Nephron progenitor cell (in vitro differentiated cells): ENCODE measurements at places on chromosomes 2 and 18.

DNA sequence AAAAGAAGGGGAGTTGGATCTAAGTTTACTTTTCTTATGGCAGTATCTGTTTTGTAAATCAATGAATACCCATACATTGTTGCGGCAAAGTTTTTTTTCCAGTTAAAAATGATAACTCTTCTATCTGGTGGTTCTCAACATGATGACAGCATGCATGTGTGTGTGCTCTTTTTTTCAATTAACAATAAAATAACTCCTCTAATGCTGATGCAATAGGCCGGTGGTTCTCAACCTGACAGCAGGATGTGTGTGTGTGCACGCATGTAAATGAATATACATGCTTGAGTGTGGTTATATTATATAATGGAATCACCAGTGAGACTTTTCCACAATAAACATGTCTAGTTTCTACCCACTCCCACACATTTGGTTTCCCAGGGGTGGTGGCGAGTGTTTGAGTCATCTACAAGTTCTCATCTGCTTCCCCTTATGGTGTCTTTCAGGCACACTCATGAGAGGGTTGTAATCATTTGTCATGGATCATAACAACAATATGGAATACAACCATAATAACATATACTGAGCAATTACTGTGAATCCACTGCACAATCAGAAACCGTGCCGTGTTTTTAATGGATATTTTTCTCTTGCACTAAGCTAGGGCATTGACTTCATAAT is 31.2 kb downstream of the PARD3B start:
- H3K4me1 ChIP-seq: no peaks in the 10 kb centered on the region
- no peak overlapping the region for H3K27ac ChIP-seq
- H3K36me3 ChIP-seq: no peaks in the 10 kb centered on the region

DNA sequence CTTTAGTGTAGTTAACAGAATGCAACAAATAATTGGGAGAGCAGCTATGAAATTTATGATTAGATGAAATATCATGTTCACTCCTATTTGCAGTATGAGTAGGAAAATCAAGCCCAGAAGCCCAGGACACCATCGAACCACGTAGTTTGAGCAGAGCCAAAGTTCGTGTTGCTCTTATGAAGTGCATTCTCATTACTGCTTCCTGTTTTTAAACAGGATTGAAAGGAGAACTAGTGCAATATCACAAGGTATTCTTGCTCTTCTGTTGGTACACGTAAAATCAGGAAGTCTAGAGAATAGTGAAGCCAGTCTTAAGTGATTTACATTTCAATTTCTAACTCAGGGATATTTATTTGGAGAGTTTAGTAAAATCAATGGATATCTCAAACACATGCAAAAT is 21.1 kb downstream of the ARHGAP15 start:
- no peak overlapping the region for H3K27ac ChIP-seq
- no peaks in the 10 kb centered on the region for H3K4me1 ChIP-seq
- peaks cover 10% of the 10 kb centered on the region for H3K27me3 ChIP-seq
- no peak overlapping the region for H3K4me3 ChIP-seq

GRCh38 chr2:42169874-42170521 is 845 bp downstream of the EML4 start:
- H3K36me3 ChIP-seq: no peaks in the 10 kb centered on the region
- DNase-seq: peak; percentile 7
- H3K27me3 ChIP-seq: no peaks in the 10 kb centered on the region
- H3K4me1 ChIP-seq: no peaks in the 10 kb centered on the region
- H3K4me3 ChIP-seq: no peak overlapping the region

DNA sequence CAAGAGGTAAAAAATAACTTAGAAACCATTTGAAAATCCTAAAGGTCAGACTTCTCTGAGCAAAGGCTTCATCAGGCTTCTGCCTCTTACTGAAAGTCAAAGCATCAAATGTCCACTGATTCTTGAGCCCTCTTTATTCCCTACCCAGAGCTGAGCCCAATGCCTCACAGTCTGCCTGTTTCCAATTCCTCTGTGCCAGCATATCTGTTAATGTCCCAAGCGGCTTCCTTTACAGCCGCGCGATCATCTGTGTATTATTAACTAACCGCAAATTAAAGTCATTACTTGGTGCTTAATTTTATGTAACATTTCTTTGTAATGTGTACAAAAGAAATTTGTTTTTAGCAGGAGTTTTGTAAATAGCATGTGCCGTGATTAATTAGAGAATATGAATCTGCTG is 418.8 kb upstream of the HNRNPA3 start:
- H3K27me3 ChIP-seq: peaks cover 16% of the 10 kb centered on the region
- H3K27ac ChIP-seq: peak overlapping the region; percentile 72
- H3K4me1 ChIP-seq: no peaks in the 10 kb centered on the region
- DNase-seq: no peak

DNA sequence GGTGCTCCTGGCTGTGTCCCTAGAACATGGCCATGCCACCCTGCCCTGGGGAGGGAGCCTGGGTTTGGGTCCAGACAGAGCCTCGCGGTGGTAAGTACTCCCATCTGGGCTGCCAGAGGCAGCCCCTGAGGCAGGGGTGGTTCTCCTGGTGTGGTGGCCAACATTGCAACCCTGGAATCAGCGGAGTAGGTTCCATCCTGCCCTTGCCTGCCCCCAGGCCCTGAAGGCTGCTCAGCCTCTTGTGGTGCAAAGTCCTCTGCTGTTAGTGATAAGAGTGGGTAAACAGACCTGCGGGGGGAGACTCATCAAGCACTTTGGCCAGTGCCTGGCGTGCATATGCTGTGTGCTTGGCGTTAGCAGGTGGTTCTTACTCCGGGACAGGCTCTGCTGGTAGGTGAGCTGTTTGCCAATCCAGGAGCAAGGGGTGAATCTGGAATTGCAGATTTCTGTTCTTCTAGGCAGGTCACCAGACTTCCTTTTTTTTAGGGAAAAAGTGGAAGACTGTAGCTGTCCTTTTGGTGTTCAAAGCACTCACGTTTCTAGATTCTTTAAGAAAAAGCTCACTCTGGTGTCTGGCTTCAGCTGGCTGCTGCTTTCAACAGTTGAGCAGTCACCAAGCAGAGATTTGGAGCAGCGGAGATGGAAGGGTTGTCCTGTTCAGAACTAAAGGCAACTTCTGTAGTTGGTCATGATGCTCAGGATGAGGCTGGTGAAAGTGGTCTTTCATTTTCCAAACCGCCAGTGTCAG is 3.2 kb downstream of the CNNM3 start:
- H3K4me3 ChIP-seq: peak overlapping the region; percentile 20
- H3K27ac ChIP-seq: peak overlapping the region; percentile 54
- no peak for DNase-seq
- peaks cover 24% of the 10 kb centered on the region for H3K36me3 ChIP-seq
- H3K27me3 ChIP-seq: peaks cover 6% of the 10 kb centered on the region

DNA sequence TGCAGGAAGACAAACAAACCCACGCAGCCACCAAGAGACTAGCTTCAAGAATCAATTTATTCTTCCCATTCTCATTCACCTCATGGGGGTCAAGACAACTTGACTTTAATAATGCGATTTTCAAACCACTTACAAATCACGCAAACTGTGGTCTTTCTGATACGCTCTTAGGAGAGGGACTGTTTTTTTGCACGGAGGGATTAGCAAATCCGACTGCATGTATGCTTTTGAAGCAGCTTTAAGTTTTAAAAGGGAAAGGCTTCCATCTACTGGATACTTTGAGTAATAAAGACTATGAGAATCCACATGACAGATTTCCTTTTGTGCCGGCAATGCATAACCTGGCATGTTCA is 322.9 kb upstream of the KCNJ3 start:
- no peaks in the 10 kb centered on the region for H3K36me3 ChIP-seq
- H3K27me3 ChIP-seq: peaks cover 5% of the 10 kb centered on the region
- H3K27ac ChIP-seq: no peak overlapping the region
- peaks cover 8% of the 10 kb centered on the region for H3K4me1 ChIP-seq
- peak overlapping the region; percentile 41 for H3K4me3 ChIP-seq

DNA sequence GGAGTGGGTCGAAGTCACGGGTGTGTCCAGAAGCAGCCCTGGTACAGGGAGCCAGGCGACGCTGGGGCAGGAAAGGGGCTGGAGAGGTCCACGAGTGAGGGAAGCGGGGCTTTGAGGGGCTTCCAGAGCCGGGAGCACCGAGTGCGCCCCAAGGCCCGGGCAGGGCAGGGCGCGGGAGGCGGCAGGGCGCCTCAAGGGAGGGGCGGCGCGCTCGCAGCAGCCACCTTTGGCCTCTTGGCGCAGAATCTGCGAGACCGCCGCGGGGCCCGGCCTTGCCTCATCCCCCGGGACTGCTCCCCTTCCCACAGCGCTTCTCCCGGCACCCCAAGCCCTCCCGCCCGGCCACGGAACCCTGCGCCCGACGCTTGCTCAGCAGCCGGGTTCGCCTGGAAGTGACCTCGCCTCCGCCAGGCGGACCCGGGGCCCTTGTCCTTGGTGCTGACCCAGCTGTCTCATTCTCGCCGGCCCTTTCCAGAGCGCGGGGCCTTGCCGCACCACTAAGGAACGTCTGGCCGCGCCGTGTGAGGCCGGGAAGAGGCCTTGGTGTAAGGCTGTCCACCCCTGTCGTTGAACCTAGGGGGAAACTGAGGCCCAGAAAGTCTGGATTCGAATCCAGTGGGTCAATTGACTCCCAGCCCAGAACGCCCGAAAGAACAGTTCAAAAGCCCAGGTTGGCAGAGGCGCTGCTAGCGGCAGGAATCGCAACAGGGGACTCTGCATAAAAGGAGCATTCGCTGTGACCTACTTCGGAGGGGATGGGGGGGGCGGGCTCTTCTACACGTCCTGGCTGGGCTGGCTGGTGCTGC is 584 bp upstream of the DNER start:
- no peaks in the 10 kb centered on the region for H3K36me3 ChIP-seq
- peaks cover 5% of the 10 kb centered on the region for H3K4me1 ChIP-seq
- peak overlapping the region; percentile 55 for H3K4me3 ChIP-seq
- no peak overlapping the region for H3K27ac ChIP-seq
- DNase-seq: peak; percentile 87

- H3K4me3 ChIP-seq: no peak overlapping the region
- peaks cover 15% of the 10 kb centered on the region for H3K36me3 ChIP-seq
- H3K27ac ChIP-seq: no peak overlapping the region
- peaks cover 4% of the 10 kb centered on the region for H3K4me1 ChIP-seq
- DNase-seq: no peak
- H3K27me3 ChIP-seq: no peaks in the 10 kb centered on the region
Observed at GRCh38 chr2:178136321-178137025, 24.2 kb downstream of the RBM45 start.

GRCh38 chr2:238267884-238268680 is 20.3 kb downstream of the PER2 start:
- no peak overlapping the region for H3K27ac ChIP-seq
- no peaks in the 10 kb centered on the region for H3K27me3 ChIP-seq
- peaks cover 26% of the 10 kb centered on the region for H3K36me3 ChIP-seq
- DNase-seq: peak; percentile 0
- H3K4me3 ChIP-seq: no peak overlapping the region

GRCh38 chr2:10398496-10398895 is 49.6 kb downstream of the ODC1 start:
- peaks cover 10% of the 10 kb centered on the region for H3K27me3 ChIP-seq
- no peak overlapping the region for H3K27ac ChIP-seq
- peaks cover 16% of the 10 kb centered on the region for H3K36me3 ChIP-seq
- H3K4me1 ChIP-seq: peaks cover 6% of the 10 kb centered on the region
- DNase-seq: no peak

DNA sequence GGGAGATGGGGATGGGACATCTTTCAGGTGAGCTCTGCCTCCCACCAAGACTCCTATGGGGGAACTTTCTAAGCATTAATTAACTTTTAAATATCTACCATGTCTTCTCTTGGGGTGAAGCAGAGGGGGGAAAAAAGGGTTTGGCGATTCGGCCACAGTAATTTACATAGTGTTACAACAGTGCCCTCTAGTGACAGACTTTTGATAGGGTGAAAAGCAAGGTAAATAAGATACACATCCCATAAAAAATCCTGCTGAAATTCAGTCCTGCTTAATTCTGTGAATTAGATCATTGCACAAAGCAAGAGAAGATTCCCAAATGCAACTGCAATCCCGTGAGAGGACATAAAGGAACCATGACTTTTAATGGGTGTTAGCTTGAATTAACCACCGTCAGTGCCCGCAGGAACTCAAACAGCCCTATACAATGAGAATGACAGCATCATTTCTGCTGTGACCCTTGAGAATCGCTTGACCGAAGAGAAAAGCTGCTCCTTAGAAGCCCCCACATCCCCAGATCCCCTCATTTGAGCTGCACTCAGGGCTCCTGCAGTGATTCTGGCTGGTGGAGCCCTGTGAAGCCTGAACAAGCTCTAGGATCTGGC is 32.8 kb downstream of the FAM124B start:
- no peaks in the 10 kb centered on the region for H3K4me1 ChIP-seq
- H3K27me3 ChIP-seq: no peaks in the 10 kb centered on the region
- H3K36me3 ChIP-seq: no peaks in the 10 kb centered on the region
- DNase-seq: peak; percentile 26

DNA sequence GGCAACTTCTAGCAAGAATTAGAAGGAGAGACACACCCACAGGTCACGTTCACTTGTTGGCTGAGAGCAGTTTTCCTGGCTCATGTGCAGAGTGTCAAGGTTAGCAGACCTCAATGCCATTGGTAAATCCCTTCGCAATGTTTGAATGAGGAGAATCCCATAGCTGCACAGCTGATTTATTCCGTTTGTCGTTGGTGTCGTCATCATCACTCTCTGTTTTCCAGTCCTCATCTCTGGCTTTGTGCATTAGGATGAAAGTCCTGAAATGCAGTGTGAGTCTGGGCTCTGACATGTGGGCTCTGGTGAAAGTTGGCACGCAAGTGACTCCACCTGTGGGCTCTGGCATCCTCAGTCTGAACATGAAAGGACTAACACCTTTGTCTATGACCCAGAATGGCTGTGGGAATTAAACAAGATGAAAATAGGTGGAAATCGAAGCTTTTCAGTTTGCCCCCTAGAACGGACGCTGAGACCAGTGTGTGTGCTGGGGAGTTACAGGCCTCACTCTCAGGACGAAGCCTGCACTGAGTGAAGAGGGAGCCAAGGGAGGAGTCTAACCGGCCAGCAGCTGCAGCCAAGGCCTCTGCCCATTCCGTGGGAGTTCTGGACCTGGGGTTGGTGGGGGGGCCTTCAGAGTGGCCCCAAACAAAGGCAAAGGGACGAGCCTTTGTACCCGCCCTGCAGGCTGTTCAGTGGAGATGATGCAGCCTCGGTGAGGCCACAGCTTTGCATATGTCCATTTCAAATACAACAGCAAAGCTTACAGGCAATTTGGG is 74.8 kb upstream of the ZNF516 start:
- peaks cover 13% of the 10 kb centered on the region for H3K27me3 ChIP-seq
- peak overlapping the region; percentile 54 for H3K27ac ChIP-seq
- H3K36me3 ChIP-seq: peaks cover 15% of the 10 kb centered on the region
- H3K4me1 ChIP-seq: peaks cover 68% of the 10 kb centered on the region
- H3K4me3 ChIP-seq: no peak overlapping the region
- DNase-seq: no peak

DNA sequence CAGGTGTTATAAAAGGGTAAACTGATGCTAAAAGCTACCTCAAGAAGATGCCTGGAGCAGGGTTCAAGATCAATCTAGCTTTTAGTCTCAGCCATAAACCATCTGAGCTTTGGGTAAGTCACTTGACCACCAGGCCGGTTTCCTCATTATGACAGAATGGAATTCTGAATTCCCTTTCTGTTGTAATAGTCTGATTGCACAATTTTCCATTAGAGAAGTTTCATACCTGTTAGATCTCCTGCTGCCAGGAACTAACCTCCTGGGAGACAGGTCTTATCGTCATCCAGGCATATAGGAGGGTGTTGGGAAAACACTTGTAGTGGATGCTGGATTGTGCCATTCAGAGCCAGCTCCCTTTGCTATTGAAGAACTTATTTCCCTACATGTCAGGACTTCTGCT is 272.5 kb downstream of the TDRD15 start:
- H3K36me3 ChIP-seq: no peaks in the 10 kb centered on the region
- H3K27me3 ChIP-seq: peaks cover 9% of the 10 kb centered on the region
- no peak overlapping the region for H3K4me3 ChIP-seq
- DNase-seq: no peak

- H3K27me3 ChIP-seq: peaks cover 15% of the 10 kb centered on the region
- H3K36me3 ChIP-seq: no peaks in the 10 kb centered on the region
- no peak overlapping the region for H3K27ac ChIP-seq
Observed at GRCh38 chr2:66427300-66427699, 7.6 kb upstream of the MEIS1 start.
